ENCODE measurements at places on chromosomes 5 and 9.

GRCh38 chr5:109803854-109804253 lies 114.1 kb downstream of the MAN2A1 start:
- no peak for DNase-seq

GRCh38 chr9:32348106-32348695 lies 36.2 kb upstream of the ACO1 start:
- DNase-seq = no peak

DNA sequence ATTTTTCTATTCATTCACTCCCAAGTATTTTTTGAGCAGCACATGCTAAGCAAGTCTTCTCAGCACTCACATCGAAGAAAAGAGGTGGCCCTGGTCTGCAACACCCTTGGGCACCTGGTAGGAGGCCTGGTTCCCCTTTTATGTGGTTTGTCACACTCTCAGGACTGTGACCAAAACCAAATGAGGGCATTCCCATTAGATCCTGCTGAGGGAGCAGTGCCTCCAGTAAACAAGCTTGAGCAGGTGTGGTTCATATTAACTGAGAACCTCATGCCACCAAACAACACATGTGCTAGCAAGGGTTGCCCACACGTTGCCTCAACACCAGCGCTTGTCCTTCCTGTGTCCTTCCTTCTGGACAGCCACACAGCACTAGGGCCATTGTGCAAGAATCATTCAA lies 26.9 kb upstream of the SYK start:
- DNase-seq = no peak

DNA sequence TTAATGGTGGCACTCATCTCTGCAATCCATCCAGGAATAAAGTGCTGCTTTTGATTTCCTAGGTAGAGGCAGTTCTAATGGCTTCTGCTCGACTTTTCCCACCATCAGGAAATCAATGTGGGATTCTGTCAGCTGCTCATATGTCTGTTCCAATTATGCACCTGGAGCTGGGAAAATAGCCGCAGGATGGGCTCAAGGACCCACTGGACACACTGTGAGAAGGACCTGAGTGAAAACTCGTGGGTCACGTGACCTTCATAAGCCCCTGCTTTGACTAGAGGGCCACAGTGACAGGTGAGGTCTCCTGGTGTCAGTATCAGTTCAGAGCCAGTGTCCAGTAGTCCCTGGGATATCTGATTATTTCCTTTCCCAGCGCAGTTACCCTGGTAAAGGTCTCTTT lies 17.9 kb upstream of the PTGES start:
- DNase-seq = no peak

GRCh38 chr9:123085916-123086315 lies 52.4 kb downstream of the GPR21 start:
- DNase-seq = no peak

Measured in NCI-H2029 treated with DMSO at 0.1 percent for 48 hours (cell line).